Tibial artery (tissue), 4 donors: ENCODE measurements at places on chromosomes 6 and 20.

GRCh38 chr6:170006071-170006899, 254.9 kb downstream of the ERMARD start:
- H3K27ac ChIP-seq, result no peak overlapping the region
- H3K4me1 ChIP-seq, result peaks cover 3% of the 10 kb centered on the region
- no peak overlapping the region for H3K4me3 ChIP-seq
- peaks cover 21% of the 10 kb centered on the region for H3K27me3 ChIP-seq

DNA sequence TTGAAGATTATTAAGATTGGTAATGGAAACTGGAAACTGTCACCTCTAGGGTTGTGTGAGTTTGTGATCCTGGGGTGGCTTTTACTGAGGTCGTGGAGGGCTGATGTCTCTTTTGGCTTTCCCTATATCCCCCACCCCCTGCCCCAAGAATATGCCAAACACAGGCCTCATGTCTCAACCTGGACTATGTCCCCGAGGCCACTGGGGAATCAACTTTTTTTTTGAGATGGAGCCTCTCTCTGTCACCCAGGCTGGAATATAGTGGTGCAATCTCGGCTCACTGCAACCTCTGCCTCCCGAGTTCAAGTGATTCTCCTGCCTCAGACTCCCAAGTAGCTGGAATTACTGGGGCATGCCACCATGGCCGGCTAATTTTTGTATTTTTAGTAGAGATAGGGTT, 83.3 kb upstream of the RALGAPA2 start:
- H3K36me3 ChIP-seq, result no peaks in the 10 kb centered on the region
- no peaks in the 10 kb centered on the region for H3K4me1 ChIP-seq
- no peaks in the 10 kb centered on the region for H3K27me3 ChIP-seq
- no peak for DNase-seq

- no peak for DNase-seq
- no peaks in the 10 kb centered on the region for H3K27me3 ChIP-seq
- peaks cover 49% of the 10 kb centered on the region for H3K36me3 ChIP-seq
- peaks cover 40% of the 10 kb centered on the region for H3K4me1 ChIP-seq
- no peak overlapping the region for H3K4me3 ChIP-seq
Observed at GRCh38 chr6:33772902-33773472, 15.9 kb downstream of the LEMD2 start.

- H3K4me3 ChIP-seq, result no peak overlapping the region
- H3K4me1 ChIP-seq, result no peaks in the 10 kb centered on the region
- no peak overlapping the region for H3K27ac ChIP-seq
- H3K36me3 ChIP-seq, result peaks cover 8% of the 10 kb centered on the region
- no peak for DNase-seq
Observed at GRCh38 chr20:3383878-3384495, 23.5 kb downstream of the DNAAF9 start.

GRCh38 chr6:31180500-31180899, 10.0 kb upstream of the POU5F1 start:
- DNase-seq, result peak; percentile 32
- H3K4me1 ChIP-seq, result no peaks in the 10 kb centered on the region
- H3K4me3 ChIP-seq, result peak overlapping the region; percentile 54
- H3K27me3 ChIP-seq, result no peaks in the 10 kb centered on the region

DNA sequence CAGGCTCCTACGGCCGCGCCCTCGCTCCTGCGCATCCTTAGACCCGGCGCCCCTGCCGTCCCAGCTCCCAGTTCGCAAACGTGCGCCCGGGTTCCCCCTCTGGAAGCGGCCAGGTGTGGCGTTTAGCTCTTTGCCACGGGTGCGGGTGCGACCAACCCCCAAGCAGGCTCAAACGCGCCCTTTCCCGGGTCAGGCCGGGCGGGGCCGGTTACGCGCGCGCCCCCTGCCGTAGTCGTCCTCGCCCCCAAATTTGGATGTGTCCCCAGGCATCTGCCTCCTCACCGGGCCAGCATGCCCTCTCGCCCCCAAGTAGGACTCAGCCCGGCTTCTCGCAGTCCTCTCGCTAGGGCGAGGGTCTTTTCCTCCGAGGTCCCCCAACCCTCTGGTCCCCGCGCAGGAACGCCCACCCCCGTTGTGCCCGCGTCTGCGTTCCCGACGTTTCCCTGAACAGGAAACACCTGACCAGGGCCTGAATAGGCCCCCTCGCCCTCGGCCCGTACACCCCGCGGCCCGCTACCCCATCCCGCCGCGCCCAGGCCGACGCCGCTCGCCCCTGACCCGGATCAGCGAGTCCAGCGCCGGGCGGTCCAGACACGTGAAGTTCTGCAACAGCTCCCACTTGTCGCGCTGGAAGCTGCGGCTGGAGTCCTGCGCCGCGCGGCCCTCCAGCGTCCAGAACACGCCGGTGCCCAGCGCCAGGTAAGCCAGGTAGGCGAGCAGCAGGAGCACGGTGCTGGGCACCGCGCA, 520 bp downstream of the KCNK17 start:
- no peak for DNase-seq
- H3K27ac ChIP-seq, result peak overlapping the region; percentile 21
- H3K36me3 ChIP-seq, result no peaks in the 10 kb centered on the region
- H3K4me3 ChIP-seq, result peak overlapping the region; percentile 41

DNA sequence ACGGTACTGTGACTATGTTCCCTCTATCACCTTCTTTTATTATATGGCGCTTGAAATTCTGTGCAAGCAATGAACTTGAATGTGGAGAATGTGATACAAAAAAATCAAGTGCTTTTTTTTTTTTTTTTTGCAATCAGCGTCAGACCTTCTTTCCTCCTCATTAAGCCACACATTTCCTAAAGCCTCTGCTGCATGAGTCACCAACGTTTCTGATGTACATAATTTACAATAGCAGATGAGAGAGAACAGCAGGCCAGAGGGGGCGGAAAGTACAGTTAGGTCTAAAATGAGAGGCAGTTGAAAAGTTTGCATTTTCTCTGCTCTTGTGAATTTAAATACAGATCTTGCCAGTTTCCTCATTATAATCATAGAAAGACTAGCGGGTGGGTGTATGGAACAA, 114.6 kb upstream of the RIPOR2 start:
- no peak overlapping the region for H3K4me3 ChIP-seq
- H3K4me1 ChIP-seq, result peaks cover 4% of the 10 kb centered on the region
- H3K36me3 ChIP-seq, result no peaks in the 10 kb centered on the region
- H3K27me3 ChIP-seq, result no peaks in the 10 kb centered on the region

- no peaks in the 10 kb centered on the region for H3K36me3 ChIP-seq
- no peaks in the 10 kb centered on the region for H3K27me3 ChIP-seq
- H3K4me1 ChIP-seq, result peaks cover 18% of the 10 kb centered on the region
- DNase-seq, result no peak
- no peak overlapping the region for H3K27ac ChIP-seq
Observed at GRCh38 chr6:47308198-47308517, 1.5 kb downstream of the TNFRSF21 start.

- H3K27ac ChIP-seq, result no peak overlapping the region
- no peaks in the 10 kb centered on the region for H3K27me3 ChIP-seq
- no peak for DNase-seq
- H3K4me3 ChIP-seq, result no peak overlapping the region
Observed at GRCh38 chr20:64157878-64158277, 6.4 kb upstream of the MYT1 start.

- no peak for DNase-seq
- H3K27me3 ChIP-seq, result no peaks in the 10 kb centered on the region
- no peak overlapping the region for H3K4me3 ChIP-seq
Observed at GRCh38 chr20:57200882-57201695, 65.4 kb downstream of the BMP7 start.

GRCh38 chr6:33960345-33961313, 156.8 kb upstream of the MLN start:
- no peak overlapping the region for H3K27ac ChIP-seq
- H3K4me3 ChIP-seq, result no peak overlapping the region

- no peaks in the 10 kb centered on the region for H3K4me1 ChIP-seq
- no peak overlapping the region for H3K27ac ChIP-seq
- H3K4me3 ChIP-seq, result no peak overlapping the region
- no peaks in the 10 kb centered on the region for H3K27me3 ChIP-seq
Observed at GRCh38 chr6:69880601-69881000, 14.2 kb downstream of the COL19A1 start.

DNA sequence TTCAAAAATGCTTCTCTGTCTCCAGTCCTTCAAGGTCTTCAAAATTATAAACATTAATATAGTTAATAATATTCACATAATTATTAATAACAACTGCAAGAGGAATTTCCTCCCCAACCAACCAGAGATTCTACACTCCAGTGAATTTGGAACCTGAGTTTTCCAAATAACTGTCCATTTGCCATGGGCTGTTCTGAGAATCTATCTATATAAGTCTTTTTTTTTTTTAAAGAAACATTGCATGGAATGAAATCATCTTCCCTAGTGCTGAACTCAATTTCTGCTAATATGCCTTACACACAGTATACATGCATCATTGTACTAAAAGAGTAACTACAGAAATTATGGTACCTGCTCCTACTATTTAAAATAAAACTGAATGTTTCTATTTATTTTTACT, 113.9 kb downstream of the SLC22A3 start:
- no peaks in the 10 kb centered on the region for H3K4me1 ChIP-seq
- no peaks in the 10 kb centered on the region for H3K36me3 ChIP-seq
- H3K4me3 ChIP-seq, result no peak overlapping the region
- no peak for DNase-seq
- no peaks in the 10 kb centered on the region for H3K27me3 ChIP-seq

DNA sequence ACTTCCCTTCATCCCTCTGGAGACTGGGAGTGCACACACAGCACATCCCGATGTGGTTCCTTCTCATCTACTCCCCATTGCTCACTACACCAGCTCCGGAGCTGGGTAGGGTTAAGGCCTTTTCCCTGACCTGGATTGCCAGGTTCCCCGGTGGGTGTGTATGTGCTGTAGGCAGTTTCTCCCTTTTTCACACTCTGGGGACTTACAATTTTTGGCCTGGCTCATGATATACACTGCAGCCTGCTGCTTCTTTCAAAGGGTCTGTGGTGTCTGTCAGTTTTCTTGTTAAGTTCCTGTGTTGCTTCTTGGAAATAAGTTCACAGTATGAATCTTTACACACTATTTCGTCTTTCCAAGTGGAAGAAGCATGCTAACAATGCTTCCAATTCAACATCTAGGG, 405.5 kb downstream of the UTRN start:
- no peaks in the 10 kb centered on the region for H3K27me3 ChIP-seq
- H3K27ac ChIP-seq, result no peak overlapping the region
- no peak for DNase-seq

DNA sequence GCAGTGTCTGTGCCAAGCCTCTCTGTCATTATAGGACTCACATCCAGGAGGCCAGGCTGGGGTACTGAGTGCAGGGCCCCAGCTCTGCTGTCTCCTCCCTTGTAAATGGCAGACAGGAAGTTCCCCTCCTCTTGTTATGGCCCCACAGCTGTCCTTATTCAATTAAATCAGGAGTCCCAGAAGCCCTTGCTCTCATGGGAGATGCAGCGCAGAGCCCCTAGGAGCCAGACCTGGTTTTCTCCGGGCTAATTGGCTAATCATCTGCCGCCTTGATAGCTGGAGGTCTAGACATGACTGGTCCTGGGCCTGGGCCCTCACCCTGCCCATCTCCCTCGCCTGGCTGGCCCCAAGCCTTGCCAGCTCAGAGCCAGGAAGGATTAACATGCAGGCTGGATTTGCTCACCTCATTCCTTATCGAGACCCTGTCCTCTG, 172.0 kb downstream of the VEGFA start:
- H3K36me3 ChIP-seq, result no peaks in the 10 kb centered on the region
- no peaks in the 10 kb centered on the region for H3K27me3 ChIP-seq
- H3K4me1 ChIP-seq, result no peaks in the 10 kb centered on the region

DNA sequence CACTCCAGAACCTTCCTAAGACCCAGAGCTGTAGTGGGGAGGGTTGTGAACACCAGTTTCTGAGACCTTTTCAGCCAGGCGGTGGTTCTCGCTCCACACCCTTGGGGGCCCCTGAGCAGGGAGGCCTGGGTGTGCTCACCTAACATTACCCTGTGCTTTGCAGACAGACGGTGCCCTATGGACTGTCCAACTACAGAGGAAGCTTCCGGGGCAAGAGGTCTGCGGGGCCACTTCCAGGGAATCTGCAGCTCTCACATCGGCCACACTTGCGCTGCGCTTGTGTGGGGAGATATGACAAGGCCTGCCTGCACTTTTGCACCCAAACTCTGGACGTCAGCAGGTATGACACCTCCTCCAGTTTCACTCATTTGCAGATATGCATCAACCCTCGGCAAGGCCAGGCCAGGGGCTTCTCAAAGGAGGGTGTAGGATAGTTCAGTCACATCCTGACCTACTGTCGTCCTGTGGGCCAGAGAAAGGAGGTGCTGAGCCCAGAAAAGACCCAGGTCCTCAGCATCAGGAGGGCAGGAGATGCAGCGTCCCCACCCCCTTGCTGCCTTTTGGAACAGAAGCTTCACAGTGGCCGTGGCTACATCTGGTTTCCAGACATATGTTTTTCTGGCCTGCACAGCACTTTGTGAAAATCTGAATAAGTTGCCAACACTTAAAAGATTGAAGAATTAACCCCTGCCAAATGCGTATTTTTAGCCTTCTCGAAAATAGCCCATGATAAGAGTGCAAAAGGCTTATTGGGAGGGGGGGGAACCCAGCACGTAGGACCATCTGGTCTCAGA, 20.6 kb downstream of the EDN3 start:
- no peaks in the 10 kb centered on the region for H3K36me3 ChIP-seq
- no peak overlapping the region for H3K4me3 ChIP-seq
- no peak for DNase-seq
- no peaks in the 10 kb centered on the region for H3K4me1 ChIP-seq
- no peak overlapping the region for H3K27ac ChIP-seq

- no peak overlapping the region for H3K4me3 ChIP-seq
- H3K27ac ChIP-seq, result no peak overlapping the region
- H3K36me3 ChIP-seq, result no peaks in the 10 kb centered on the region
- DNase-seq, result no peak
Observed at GRCh38 chr6:85163156-85164080, 286.5 kb upstream of the NT5E start.

- peaks cover 45% of the 10 kb centered on the region for H3K36me3 ChIP-seq
- H3K4me1 ChIP-seq, result no peaks in the 10 kb centered on the region
- no peak overlapping the region for H3K4me3 ChIP-seq
- no peak for DNase-seq
- peak overlapping the region; percentile 34 for H3K27ac ChIP-seq
Observed at GRCh38 chr20:36549628-36549941, 8.3 kb downstream of the MYL9 start.

DNA sequence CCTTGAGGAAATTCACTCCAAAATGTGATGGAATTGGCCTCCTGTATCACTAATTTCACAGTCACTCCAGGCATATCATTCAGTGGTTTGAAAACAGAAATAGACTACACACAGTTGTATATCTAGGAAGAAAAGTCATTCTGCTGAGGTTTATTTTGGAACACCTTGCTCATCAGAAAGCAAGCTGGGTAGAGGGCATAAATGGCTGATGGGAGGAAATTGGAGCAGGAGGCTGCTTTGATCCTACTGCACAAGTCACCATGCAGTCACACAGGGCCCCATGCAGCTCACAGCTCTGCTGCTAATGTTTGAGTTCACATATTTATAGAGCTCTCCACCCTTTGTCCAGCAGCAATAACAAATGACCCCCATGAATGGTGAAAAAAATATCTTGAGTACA, 12.3 kb downstream of the NHLRC1 start:
- no peak overlapping the region for H3K27ac ChIP-seq
- H3K36me3 ChIP-seq, result no peaks in the 10 kb centered on the region
- H3K4me1 ChIP-seq, result no peaks in the 10 kb centered on the region
- no peaks in the 10 kb centered on the region for H3K27me3 ChIP-seq

- no peaks in the 10 kb centered on the region for H3K36me3 ChIP-seq
- no peak overlapping the region for H3K4me3 ChIP-seq
- H3K27ac ChIP-seq, result no peak overlapping the region
- no peak for DNase-seq
Observed at GRCh38 chr6:150169609-150170008, 26.8 kb downstream of the PPP1R14C start.

- DNase-seq, result no peak
- H3K36me3 ChIP-seq, result no peaks in the 10 kb centered on the region
- no peaks in the 10 kb centered on the region for H3K27me3 ChIP-seq
- H3K4me1 ChIP-seq, result no peaks in the 10 kb centered on the region
- H3K27ac ChIP-seq, result no peak overlapping the region
- no peak overlapping the region for H3K4me3 ChIP-seq
Observed at GRCh38 chr6:134607411-134607810, 289.5 kb upstream of the SGK1 start.
